Cardiac ventricle fibroblast (primary cell): ENCODE measurements at places on chromosomes 4 and X. TPM values are rescaled to one million over a fixed set of nuclear protein-coding genes. Genes with fewer than 3 reads are reported as not detected.

The PI4K2B gene
- total RNA-seq: 14.0 and 14.7 TPM in 2 replicates

The MAGEA11 gene
- total RNA-seq: not detected in 2 replicates

The SMR3B gene
- total RNA-seq: not detected in 2 replicates

The PDE6B gene
- total RNA-seq: not detected in 2 replicates

The TASL gene
- not detected in 2 replicates for total RNA-seq

The FRG2 gene
- not detected in 2 replicates for total RNA-seq

The GPR119 gene
- total RNA-seq: not detected in 2 replicates

The IL2RG gene
- not detected in 2 replicates for total RNA-seq

The RBM47 gene
- total RNA-seq: 1.2 and 1.6 TPM in 2 replicates

The TBCK gene
- 28.1 and 28.6 TPM in 2 replicates for total RNA-seq

The CSAG1 gene
- not detected in 2 replicates for total RNA-seq

The ZCCHC18 gene
- total RNA-seq: 0.49 TPM in 1 of 2 replicates, not detected in the other

The CT55 gene
- total RNA-seq: not detected in 2 replicates

The RAB33A gene
- total RNA-seq: 0.15 and 0.19 TPM in 2 replicates

The ATP1B4 gene
- total RNA-seq: not detected in 2 replicates

The DTHD1 gene
- total RNA-seq: not detected in 2 replicates

The GYPB gene
- total RNA-seq: not detected in 2 replicates

The CT45A1 gene
- not detected in 2 replicates for total RNA-seq

The PRRG1 gene
- 21.3 and 23.4 TPM in 2 replicates for total RNA-seq

The UGT2B17 gene
- total RNA-seq: not detected in 2 replicates

The CENPVL1 gene
- total RNA-seq: not detected in 2 replicates

The CDX4 gene
- total RNA-seq: not detected in 2 replicates
